Stimulated activated CD4-positive, alpha-beta T cell treated with anti-CD3 and anti-CD28 coated beads, Interleukin-2, amount 100 ng/mL, for 48 hours (primary cell): ENCODE measurements at places on chromosomes 5 and 9.

DNA sequence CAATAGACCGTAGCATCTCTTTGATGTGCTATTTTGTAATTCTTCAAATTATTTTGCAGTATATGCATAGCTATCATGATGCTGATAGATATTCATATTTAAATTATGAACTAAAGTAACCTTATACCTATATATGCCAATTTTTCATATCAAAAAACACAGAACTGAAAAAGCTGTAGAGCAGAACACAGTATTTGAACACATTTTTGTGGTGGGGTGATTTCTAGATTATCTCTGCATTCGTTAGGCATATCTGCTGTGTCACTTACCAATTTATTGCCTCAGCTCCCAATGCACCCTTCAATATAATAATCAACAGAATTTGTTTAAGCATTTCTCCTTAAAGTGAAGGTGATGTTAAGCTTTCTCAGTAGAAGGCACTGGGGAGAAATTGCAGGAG is 998.2 kb downstream of the PTPRD start:
- no peak for DNase-seq

GRCh38 chr9:14111696-14112095 is 202.2 kb downstream of the NFIB start:
- DNase-seq = no peak

DNA sequence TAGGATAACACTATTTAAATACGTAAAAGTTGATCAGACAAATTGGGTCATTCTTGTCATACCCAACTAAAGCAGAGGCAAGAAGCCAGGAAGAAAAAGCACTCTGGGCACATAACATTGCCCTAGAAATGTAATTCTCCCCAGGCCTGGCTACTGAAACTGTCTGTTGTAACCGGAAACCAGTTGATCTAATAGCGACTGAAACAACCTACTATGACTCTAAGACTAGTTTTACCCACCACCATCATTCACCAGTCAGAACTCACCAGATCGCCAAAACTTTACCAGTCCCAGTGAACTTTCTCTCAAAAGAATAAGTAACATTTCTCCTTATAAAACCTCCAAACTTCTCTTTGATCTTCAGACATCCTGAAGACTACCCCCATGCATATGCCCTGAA is 99.3 kb upstream of the WWC1 start:
- no peak for DNase-seq

GRCh38 chr9:114047717-114048116 is 30.4 kb downstream of the AMBP start:
- no peak for DNase-seq

DNA sequence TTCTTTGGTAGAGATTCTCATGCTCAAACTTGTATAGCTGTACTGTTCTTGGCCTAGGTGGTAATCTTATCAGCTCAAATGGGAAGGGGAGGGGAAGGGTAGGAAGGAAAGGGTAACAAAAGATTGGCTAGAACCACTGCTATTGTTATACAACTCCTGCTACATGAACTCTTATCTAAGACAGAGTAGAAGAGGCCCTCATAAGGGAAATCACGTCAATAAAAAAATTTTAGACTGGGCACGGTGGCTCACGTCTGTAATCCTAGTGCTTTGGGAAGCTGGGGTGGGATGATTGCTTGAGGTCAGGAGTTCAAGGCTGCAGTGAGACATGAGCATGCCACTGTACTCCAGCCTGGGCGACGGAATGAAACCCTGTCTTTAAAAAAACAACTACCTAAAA is 15.9 kb downstream of the STOM start:
- no peak for DNase-seq

DNA sequence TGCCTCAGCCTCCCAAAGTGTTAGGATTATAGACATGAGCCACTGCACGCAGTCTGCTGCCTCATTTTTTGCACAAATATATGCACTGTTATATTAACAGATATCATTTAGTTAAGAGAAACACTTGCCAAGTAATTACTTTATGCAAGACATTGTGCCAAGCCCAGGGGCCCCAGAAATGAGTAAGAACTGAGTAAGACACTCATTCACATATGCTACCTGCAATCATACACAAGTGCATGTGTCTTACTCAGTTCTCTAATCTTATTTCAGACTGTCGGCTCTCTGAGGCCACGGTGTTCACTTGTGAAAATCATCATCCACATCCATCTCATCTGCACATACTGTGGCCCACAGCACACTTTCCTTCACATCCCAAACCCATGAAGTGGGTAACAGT is 16.0 kb downstream of the TRAF1 start:
- no peak for DNase-seq

DNA sequence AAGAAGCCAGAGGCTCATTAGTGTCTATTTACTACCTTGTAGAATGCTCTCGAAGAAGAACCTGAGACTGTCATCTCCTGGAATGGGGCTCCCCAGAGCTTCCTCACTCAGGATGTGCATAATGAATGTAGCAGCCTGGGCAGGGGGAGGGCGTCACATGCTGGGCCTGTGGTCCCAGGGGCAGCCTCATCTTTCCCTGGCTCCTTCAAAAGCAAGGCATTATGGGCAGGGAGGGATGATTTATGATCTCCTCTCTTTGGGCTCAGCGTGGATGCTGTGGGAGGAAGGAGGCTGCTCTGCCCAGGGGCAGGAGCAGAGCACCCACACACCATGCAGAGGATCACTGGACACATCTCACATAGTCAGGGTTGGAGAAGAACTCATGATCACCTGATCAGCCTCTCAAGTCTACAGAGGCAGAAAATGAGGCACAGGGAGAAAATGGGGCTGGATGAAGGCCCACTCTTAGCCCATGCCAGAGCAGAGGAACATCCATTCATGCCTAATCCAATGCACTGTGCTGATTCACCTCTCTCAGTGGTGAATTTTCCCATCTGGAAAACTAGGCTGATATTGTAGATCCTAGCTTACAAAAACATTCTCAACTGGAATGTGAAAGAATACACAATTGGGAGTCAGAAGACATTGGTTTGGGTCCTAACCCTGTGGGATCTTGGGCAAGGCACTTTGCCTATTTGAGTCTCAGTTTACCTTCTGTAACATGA is 173.7 kb downstream of the CARTPT start:
- DNase-seq = no peak

DNA sequence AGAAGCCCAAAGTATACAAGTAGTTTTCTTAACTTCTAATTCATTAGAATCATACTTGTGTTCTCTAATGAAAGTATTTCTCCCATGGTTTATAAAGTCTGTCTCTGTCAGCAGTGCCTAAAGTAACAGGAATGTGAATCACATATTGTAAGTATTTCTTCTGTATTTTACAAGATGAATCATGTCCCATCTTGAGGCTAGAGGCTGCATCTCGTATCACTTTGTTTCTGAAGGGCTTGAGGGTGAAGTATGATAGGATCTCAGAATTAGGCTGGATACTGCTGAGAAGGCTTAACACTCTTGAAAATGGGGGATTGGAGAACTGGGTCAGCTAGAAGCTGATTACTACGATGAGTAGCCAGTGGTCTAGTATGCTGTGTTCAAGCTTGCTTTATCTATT is 242.2 kb upstream of the ACTBL2 start:
- DNase-seq = no peak

- DNase-seq = no peak
Observed at GRCh38 chr9:127075624-127076372, 46.6 kb downstream of the ANGPTL2 start.

DNA sequence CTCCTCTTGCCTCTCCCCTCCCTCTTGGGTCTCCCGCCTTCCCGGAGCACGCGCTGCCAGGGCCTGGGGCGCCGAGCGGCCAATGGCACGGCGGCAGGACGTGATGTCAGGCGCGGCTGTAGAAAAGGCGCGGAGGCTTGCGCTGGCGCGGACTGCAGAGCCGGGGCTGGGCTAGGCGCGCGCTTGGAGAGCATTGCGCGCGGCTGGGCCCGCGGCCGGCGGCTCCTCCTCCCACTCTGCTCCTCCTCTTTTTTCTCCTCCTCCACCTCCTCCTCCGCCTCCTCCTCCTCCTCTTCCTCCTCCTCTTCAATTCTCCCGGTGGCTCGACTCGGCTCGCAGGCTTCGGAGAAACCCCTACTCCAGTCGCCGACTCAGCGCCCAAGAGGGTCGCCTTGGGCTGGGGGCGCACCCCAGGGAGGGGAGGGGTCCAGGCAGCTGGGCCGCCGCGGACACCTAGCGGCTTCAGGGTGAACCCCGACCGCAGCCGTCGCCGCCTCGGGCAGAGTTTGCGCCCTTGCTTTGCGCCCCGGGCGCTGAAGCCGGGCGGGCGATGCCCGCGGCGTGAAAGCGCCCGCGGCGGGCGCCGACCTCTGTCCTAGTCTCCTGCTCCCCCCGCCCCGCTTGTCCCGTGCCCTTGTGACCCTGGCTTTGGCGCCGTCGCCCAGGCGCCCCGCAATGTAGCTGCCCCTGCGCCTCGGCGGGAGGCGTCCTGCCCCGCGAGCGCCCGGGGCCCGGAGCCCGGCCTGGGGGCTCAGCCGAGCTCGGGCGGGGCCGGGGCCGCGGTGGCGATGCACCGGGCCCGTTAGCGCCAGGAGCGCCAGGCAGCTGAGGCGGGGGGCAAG is at the start of gene LHX2:
Gene LHX2, plus strand, starts transcription at position 309 of the 842 bp plus-strand sequence. CDS start 581 bp downstream, outside the sequence.
- DNase-seq = no peak

GRCh38 chr9:135864447-135865049 is 42.8 kb downstream of the CAMSAP1 start:
- DNase-seq = peak; percentile 72

GRCh38 chr9:13876741-13877140 is 437.2 kb downstream of the NFIB start:
- no peak for DNase-seq

DNA sequence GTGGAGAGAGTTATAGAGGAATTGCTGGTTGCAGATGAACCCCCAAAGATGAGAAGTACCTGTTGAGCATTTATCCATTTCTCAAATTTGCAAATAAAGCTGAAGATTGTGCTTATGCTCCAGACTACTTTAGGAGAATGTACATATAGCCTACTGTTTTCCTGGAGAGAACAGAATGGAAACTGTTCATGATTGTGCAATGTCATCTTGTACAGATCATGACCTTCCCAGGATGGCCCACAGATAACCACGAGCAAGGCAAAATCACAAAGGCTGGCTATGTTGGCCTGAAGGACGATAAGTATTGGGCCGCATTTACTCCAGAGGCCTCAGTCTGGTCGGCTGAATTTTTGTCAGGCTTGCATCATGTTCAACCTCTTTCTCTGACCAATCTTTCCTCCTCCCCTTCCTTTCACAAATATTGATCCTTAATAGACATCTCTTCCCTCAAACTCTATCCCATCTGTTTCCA is 28.5 kb upstream of the RICTOR start:
- no peak for DNase-seq

GRCh38 chr5:50827516-50828247 is 161.2 kb downstream of the PARP8 start:
- DNase-seq = no peak

DNA sequence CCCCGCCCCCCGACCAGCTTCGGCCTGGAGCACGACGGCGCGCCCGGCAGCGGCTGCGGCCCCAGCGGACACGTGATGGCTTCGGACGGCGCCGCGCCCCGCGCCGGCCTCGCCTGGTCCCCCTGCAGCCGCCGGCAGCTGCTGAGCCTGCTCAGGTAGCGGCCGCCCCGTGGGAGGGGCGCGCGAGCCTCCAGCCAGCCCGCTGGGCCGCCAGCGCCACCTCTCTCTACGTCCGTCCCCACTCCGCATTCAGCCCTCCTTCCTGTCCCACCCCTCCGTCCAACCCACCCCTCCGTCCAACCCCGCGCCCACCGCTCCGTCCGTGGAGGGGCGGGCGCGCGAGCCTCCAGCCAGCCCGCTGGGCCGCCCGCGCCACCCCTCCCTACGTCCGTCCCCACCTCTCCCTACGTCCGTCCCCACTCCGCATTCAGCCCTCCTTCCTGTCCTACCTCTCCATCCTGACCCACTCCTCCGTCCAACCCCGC is 6.5 kb downstream of the ADAMTS13 start:
- DNase-seq = no peak

DNA sequence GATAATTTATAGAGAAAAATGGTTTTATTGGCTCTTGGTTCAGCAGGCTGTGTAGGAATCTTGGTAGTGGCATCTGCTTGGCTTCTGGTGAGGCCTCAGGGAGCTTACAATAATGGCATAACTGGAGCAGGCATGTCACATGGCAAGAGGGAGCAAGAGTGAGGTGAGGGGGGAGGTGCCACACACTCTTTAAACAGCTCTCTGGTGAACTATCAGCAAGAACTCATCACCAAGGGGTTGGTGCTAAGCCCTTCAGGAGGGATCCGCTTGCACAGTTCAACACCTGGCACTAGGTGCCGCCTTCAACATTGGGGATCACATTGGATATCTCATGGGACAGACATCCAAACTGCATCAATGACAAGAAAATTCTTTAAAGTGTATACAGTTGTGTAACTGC is 10.5 kb downstream of the GPBP1 start:
- DNase-seq = no peak

- no peak for DNase-seq
Observed at GRCh38 chr5:41968153-41968723, 43.2 kb downstream of the FBXO4 start.

DNA sequence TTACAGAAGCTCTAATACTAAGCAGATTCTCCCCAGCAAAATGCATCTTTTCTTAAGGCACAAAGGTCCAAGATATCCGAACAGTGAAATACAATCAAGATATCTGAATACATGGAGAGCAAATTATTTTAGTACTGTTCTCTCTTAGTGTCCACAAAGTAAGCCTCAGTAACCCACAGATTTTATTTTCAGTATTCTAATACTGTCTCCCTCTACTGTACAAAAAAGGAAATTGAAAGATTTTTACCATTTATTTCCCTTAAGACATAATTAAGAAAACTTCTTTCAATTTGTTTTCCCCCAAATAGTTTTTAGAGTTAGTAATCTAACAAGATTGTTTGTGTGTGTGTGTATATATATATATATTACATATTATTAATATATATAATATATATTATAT is 24.7 kb upstream of the NOL6 start:
- DNase-seq = no peak

GRCh38 chr9:128365525-128365924 is 5.6 kb upstream of the URM1 start:
- DNase-seq = no peak

DNA sequence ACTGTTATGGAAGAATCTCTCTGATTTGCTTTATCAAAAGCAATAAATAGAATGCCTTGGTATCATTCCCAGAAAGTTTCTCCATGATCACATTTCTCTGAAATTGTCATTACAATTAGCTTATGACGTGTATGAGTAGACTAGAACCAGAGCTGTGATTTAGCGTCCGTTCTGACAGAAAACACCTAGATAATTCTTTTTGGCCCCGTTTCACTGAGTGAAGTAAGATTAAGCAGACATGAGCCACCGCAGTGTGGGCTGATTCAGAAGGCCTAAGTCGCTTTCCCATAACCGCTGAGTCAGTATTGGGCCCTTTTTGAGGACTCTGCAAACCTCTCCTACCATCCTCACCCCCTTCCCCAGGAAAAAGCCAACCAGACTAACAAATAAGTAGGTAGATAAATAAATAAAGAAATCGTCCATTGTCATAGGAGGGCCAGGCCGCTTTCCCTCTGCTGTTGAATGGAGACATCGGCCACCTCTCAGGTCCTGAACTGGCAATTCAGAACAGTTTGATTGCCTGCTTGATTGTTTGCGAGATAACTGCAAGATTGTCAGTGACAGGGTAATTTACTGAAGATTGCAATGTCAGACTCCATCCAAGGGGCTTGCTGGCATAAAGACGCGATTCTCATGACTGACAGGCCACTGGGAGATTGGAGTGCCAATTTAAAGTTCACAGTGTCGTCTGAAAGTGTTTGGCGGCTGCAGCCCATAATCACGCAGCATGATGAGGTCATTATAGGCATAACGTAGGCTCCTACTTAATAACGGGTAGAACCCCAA is 105.0 kb upstream of the WWC1 start:
- no peak for DNase-seq

- DNase-seq = no peak
Observed at GRCh38 chr5:131536211-131536826, 98.7 kb downstream of the RAPGEF6 start.
